ENCODE measurements at places on chromosomes 13 and 19.

DNA sequence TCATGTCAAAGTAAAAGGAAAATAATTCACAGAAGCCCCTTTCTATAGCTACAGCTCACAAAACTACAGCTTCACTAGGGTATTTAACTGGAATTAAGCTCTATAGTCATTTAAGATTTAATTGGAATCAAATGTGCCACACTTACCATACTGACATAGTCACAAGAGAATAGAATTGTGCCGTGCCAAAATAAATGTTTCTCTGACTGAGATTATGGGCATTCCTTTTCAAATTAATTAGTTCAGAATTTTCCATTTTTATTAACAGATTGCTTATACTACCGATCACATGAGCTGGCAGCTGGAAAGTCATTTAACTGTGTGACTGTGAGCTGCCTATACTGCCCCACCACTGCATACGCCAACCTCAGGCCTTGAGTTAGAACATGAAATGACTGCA is 108.4 kb downstream of the LHFPL6 start:
- DNase-seq: no peak

DNA sequence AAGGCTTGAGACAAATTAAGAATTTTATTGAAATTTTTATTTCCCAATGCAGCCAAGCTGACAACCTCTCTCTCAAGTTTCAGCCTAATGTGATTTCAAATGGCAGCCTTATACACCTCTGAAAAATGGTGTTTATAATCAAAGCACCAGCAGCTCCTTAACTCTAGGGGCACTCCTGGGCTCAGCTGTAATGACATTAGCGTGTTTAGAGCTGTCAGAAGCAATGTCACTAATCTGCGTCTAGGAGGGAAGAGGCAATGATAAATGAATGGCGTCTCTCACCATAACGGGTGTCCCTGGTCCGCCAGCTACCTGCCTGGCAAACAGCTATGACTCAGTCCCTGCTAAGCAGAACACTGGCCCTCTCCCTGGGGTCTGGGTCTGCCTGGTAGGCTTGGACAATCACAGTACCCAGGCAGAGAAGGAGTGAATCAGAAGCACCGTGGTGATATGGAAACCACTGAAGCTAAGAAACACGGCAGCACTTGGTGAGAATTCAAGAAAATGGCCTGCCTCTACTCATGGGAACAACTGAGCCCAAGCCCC is 131.8 kb upstream of the VSTM2B start:
- no peak for DNase-seq

DNA sequence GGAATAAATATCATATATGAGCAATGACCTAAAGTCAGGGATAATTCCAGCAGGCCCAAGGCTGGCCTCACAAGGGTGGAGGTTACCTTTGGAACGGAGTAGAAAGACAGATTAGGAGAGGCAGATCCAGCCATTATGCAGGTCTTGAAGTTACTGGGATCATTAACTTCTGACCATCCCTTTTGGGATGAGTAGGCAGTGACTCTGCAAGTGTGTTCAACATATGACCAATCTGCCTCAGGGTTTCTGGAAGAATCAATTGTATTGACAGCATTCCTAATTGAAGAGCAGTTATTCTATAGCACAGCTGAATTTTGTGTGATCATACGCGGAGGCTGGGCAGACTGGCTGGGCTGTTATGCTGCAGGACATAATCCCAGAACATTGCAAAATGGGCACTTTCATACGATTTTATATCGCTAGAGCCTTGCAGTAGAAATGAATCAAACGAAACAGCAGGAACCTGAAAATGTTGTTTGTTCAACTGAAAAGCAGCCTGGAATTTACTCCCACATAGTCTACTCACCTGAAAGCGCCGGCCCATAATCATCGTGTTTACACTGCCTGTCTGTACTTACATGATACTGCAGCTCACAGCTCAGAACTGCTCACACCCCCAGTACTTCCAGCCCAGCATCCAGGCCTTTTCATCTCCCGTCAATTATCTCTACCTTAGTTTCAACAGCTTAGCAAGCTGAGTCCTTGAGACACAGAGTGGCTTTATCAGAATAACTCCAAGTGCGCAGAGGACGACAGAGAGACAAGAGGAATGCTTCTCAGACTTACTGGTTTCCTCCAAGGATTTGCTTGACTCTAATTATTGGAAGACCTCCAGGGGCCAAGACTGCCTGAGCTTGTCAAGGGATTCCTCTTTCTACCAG is 556.1 kb downstream of the EFNB2 start:
- no peak for DNase-seq

DNA sequence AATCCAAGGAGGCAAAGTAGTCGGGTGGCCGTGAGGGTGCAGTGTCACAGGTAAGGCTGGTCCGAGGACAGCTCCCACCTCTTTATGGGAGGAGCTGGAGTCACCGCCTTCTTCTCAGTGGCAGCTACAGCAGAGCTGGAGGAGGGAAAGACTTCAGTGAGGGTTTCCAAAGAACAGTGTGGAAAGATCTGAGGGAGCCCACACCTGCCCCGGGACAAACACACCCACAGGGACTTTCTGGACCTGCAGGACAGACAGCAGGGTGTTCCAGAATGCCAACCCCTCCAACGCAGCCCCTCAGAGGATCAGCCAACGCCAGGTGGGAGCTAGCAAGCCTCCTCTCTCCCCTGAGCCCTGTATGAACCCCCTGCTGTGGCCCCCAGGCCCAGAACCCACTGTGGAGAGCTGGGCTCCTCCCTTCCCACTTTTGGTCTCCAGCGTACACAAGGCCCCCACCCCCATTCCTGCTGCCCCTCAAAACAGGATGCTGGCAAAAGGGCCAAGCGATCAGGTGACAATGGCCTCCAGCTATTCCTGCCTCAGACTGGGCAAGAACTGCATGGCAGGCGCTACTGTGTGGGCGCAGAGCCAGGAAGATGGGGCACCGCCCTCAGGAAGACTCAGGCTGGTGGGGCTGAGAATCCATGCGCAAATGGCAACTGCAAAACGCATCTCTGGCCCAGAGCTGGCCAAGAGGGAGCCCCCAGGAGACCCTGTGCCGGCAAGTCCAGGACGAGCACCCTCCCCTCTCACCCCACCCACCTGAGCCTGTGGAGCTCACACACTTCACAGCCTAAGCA is 3.5 kb upstream of the CD320 start:
- DNase-seq: no peak

GRCh38 chr13:114019367-114019766 is 45.5 kb upstream of the C13orf46 start:
- DNase-seq: no peak

GRCh38 chr19:4013886-4014540 is 6.5 kb downstream of the PIAS4 start:
- DNase-seq: no peak
